Astrocyte of the cerebellum (primary cell): ENCODE measurements at places on chromosomes 5 and 9.

GRCh38 chr9:121582641-121583040, 68.8 kb upstream of the DAB2IP start:
- DNase-seq, result no peak

DNA sequence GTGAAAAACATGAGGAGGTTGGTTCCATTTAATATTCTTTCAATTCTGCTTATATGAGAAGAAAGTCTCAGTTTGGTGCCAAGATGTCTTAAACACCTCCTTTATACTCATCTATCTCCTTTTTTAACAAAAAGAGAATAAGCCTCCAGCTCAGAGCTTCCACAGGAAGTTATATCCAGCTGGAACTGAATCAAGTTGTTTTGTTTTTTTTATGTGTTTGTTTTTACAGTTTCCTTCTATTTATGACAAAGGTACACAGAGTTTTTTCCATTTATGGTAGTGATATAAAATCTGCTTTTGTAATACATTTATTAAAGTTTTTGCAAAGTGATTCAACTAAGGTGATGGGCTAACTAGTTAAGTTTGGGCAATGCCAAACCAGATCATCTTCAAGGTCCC, 10.4 kb downstream of the SPARC start:
- DNase-seq, result no peak

- DNase-seq, result peak; percentile 80
Observed at GRCh38 chr5:151739939-151740335, 18.5 kb downstream of the ATOX1 start.

GRCh38 chr5:124606093-124606492, 140.3 kb downstream of the ZNF608 start:
- DNase-seq, result no peak

- DNase-seq, result no peak
Observed at GRCh38 chr5:142118155-142118686, 9.6 kb downstream of the NDFIP1 start.

DNA sequence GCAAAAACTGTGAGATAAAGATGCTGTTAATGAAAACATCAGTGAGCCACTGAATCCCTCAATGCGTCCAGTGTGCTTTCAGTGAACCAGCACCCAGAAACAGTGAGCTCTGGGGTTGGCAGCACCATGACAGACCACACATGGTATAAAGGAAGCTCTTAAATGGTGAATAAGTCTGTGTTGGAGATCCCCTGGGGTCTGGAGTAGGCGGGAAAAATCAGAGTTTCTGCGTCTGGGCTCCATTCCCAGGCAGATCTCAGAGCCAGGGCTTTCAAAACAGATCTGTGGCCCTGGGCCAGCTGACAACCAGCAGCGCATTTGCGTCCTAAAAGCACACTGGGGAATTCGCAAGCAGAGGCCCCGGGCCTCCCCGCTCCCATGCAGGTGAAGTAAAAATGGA, 233.5 kb downstream of the FRMD3 start:
- peak; percentile 94 for DNase-seq

- no peak for DNase-seq
Observed at GRCh38 chr5:27568811-27569210, 530.4 kb upstream of the CDH9 start.

DNA sequence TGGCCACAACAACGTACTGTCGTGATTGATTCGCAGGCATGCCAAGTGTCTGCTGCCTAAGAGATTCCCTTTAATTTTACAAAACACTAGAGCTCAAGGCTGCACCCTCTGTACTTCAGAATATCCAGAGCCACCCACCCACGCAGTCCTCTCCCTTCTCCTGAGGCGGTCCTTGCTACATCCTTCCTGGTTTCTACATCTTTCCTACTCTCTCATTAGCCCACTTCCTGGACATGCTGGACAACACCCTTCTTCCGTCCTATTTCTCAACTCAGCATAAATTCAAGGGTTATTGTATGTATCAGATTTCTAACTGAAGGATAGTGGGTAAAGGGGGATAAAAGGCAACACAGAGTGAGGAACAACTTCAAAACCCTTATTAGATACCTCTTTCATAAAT, 148.4 kb upstream of the MAP3K1 start:
- no peak for DNase-seq

- peak; percentile 74 for DNase-seq
Observed at GRCh38 chr5:137954131-137954879, 65.0 kb downstream of the PKD2L2 start.

- no peak for DNase-seq
Observed at GRCh38 chr5:166074582-166075481, 2216.6 kb upstream of the WWC1 start.
